ENCODE measurements at places on chromosomes 5 and 9. TPM values are rescaled to one million over a fixed set of nuclear protein-coding genes. Genes with fewer than 3 reads are reported as not detected.

GRCh38 chr5:67483453-67484030 is 286.9 kb upstream of the CD180 start:
- no peaks in the 10 kb centered on the region for H3K4me1 ChIP-seq
- H3K27me3 ChIP-seq = no peaks in the 10 kb centered on the region
- DNase-seq = no peak
- no peak overlapping the region for H3K4me3 ChIP-seq
- H3K36me3 ChIP-seq = no peaks in the 10 kb centered on the region

The SSNA1 gene
- polyA plus RNA-seq = 162 TPM

The CHSY3 gene
- polyA plus RNA-seq = 2.2 TPM

The ENHO gene
- 0.10 TPM for polyA plus RNA-seq

The RAI14 gene
- polyA plus RNA-seq = 114 TPM

- DNase-seq = no peak
- no peaks in the 10 kb centered on the region for H3K4me1 ChIP-seq
- H3K36me3 ChIP-seq = no peaks in the 10 kb centered on the region
- H3K4me3 ChIP-seq = no peak overlapping the region
These were observed 283.7 kb downstream of the CSNK1G3 start for GRCh38 chr5:123795688-123796087.

The TAF1L gene
- polyA plus RNA-seq = not detected

GRCh38 chr9:133730994-133731715 is 7.0 kb downstream of the SARDH start:
- H3K27me3 ChIP-seq = no peaks in the 10 kb centered on the region
- DNase-seq = no peak
- no peak overlapping the region for H3K27ac ChIP-seq
- no peaks in the 10 kb centered on the region for H3K4me1 ChIP-seq
- no peak overlapping the region for H3K4me3 ChIP-seq
- no peaks in the 10 kb centered on the region for H3K36me3 ChIP-seq

The SPOCK1 gene
- 123 TPM for polyA plus RNA-seq

DNA sequence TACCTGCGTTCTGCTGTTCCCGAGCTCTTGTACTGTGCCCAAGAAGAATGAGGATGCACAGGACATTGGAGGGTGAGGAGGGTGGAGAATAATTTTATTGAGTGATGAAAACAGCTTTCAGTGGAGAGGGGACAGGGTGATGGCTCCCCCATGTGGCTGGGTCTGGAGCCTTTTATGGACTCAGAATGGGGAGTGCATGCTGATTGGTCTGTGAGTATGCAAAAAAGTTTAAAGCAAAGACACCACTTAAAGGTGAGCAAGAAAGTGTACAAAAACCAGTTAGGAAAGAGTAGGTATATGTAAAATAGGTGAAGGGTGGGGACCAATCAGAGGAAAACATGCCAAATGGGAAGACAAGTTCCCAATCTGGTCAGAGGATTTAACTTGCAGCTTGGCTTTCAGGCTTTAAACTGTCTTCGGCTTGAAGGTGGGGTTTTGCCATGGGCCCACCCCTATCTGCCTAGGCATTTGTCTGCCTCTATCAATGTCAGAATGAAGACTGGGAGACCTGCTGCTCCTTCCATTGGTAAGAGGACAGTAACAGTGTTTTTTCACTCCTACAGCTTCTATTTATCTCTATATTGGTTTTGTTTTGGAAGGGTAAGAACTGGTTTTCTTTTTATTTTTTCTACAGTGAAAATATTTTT is 118.0 kb upstream of the RAI14 start:
- no peaks in the 10 kb centered on the region for H3K27me3 ChIP-seq
- H3K4me1 ChIP-seq = peaks cover 16% of the 10 kb centered on the region
- no peak overlapping the region for H3K27ac ChIP-seq
- H3K36me3 ChIP-seq = no peaks in the 10 kb centered on the region

GRCh38 chr9:88438811-88439210 is 50.6 kb downstream of the SPIN1 start:
- H3K27me3 ChIP-seq = no peaks in the 10 kb centered on the region
- DNase-seq = no peak
- H3K36me3 ChIP-seq = no peaks in the 10 kb centered on the region
- H3K4me3 ChIP-seq = no peak overlapping the region

DNA sequence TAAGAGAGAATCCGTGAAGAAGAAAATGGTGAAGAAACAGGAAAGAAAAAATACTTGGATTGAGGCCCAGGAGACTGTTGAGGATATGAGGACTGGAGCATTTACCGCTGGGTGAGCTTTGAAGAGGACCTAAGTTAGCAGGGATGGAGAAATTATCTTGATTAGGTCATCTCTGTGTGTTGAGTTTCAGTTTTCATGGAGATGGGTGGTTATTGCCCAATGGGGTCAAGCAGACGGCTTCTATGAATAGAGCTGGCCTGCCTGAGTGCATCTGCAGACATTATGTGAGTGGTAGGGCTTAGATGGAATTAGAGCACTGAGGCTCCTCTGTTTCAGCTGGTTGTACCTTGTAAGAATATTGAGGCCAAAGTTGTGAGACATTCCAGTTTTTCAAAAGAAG is 245.4 kb upstream of the FBXL7 start:
- peaks cover 10% of the 10 kb centered on the region for H3K27me3 ChIP-seq
- no peaks in the 10 kb centered on the region for H3K4me1 ChIP-seq
- no peak for DNase-seq
- H3K27ac ChIP-seq = no peak overlapping the region
- no peak overlapping the region for H3K4me3 ChIP-seq
- no peaks in the 10 kb centered on the region for H3K36me3 ChIP-seq

DNA sequence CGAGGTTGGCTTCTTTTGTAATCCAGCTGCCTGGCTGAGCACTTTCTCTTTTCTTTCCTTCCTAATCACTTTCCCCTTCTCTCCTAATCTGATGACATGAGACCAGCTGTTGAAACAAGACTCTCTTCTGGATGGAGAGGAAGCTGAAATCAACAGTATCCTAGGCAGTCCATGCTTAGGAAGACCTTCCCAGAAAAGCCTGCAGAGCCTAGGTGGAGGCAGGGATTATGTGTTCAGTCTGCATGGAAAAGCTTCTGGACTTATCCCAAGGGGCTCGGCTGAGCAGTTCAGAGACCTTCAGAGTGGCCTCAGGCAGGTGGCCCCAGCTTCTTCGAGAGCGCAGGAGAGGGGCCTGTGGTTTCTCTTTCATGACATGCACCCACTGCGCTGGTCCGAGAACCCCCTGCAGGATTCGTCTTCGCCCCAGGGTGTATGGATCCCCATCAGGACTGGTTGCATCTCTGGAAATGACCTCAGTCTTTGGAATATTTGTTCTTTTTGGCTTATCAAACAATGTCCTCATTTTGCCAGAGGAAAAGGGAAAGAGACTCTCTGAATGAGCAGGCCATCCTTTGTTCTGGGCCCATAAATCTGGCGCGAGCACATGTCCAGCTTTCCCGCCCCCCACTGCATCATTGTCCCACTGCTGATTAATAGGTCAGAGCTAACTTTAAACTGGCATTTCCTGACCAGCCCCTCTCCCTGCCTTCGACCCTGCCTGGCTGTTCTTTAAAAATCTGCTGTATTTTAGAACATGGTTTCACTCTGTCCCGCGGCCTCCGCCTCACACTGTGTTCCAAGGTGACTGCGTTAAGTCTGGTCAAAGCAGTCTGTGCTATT is 177.9 kb upstream of the KLF4 start:
- H3K4me3 ChIP-seq = no peak overlapping the region
- H3K27ac ChIP-seq = no peak overlapping the region
- peak; percentile 41 for DNase-seq
- H3K36me3 ChIP-seq = no peaks in the 10 kb centered on the region

DNA sequence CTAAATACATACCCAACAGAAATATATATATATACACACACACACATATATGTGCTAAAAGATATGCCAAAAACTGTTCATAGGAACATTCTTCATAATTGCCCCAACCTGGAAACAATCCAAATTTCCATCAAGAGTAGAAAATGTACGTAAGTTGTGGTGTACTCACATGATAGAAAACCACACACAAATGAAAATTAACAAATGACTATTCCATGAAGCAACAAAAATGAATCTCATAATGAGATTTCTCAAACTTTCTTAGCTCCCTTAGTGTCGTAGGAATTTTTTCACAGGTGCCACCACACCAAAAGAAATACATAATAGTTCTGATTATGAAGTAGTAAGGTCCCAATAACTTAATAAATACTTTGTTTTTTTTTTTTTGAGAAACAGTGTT is 7.8 kb downstream of the ATP10B start:
- no peaks in the 10 kb centered on the region for H3K36me3 ChIP-seq
- H3K27me3 ChIP-seq = no peaks in the 10 kb centered on the region
- H3K4me3 ChIP-seq = no peak overlapping the region
- H3K4me1 ChIP-seq = no peaks in the 10 kb centered on the region

DNA sequence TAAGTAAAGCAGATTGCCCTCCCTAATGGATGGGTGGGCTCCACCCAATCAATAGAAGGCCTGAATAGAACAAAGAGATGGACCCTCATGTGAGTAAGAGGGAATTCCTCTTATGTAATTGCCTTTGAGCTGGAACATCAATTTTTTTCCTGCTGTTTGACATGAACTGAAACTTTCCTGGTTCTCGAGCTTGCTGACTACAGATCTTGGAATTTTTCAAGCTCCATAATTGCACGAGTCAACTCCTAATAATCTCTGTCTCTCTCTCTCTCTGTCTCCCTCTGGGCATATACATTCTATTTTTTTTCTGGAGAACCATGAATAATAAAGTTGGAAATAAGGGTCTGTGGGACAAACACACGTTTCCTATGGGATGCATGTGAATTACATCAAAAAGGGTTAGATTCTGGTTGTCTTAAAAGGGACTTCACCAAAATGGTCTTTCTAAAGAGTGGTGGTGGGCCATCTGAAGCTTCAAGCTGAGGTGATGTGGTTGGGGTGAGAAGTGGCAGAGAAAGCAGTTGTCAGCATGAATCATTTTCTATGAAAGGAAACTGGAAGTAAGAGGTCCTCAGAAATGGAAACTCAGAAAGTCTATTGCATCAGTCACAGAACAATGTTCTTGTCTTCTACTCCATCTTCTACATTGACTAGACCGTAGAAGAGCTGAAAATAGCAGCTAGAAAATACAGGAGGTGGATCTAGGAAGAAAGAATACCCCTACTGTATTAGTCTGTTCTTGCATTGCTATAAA is 47.0 kb upstream of the HOMER1 start:
- no peak overlapping the region for H3K27ac ChIP-seq
- H3K4me1 ChIP-seq = no peaks in the 10 kb centered on the region
- H3K36me3 ChIP-seq = no peaks in the 10 kb centered on the region
- no peak overlapping the region for H3K4me3 ChIP-seq

- H3K4me3 ChIP-seq = no peak overlapping the region
- no peak for DNase-seq
- H3K4me1 ChIP-seq = no peaks in the 10 kb centered on the region
- no peak overlapping the region for H3K27ac ChIP-seq
These were observed 610.4 kb upstream of the CDH10 start for GRCh38 chr5:25255128-25255527.

DNA sequence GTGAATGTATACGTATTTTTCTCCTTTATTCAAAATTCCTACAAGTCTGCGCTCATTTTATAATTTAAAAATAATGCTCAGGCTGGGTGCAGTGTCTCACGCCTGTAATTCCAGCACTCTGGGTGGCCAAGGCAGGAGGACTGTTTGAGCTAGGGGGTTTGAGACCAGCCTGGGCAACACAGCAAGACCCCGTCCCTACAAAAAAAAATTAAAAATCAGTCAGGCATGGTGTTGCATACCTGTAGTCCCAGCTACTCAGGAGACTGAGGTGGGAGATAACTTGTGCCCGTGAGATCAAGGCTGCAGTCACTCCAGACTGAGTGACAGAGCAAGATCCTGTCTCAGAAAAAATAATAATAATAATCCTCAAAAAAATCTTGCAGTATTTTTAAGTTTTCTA is 7.8 kb downstream of the UIMC1 start:
- DNase-seq = no peak
- no peak overlapping the region for H3K27ac ChIP-seq
- peaks cover 32% of the 10 kb centered on the region for H3K4me1 ChIP-seq
- H3K36me3 ChIP-seq = no peaks in the 10 kb centered on the region
- no peaks in the 10 kb centered on the region for H3K27me3 ChIP-seq
- H3K4me3 ChIP-seq = no peak overlapping the region

GRCh38 chr5:9653811-9654210 is 23.7 kb upstream of the TAS2R1 start:
- H3K27me3 ChIP-seq = no peaks in the 10 kb centered on the region
- no peaks in the 10 kb centered on the region for H3K4me1 ChIP-seq
- no peaks in the 10 kb centered on the region for H3K36me3 ChIP-seq
- no peak for DNase-seq
- H3K4me3 ChIP-seq = no peak overlapping the region
